T-helper 17 cell (primary cell): ENCODE measurements at places on chromosomes 12 and 14.

DNA sequence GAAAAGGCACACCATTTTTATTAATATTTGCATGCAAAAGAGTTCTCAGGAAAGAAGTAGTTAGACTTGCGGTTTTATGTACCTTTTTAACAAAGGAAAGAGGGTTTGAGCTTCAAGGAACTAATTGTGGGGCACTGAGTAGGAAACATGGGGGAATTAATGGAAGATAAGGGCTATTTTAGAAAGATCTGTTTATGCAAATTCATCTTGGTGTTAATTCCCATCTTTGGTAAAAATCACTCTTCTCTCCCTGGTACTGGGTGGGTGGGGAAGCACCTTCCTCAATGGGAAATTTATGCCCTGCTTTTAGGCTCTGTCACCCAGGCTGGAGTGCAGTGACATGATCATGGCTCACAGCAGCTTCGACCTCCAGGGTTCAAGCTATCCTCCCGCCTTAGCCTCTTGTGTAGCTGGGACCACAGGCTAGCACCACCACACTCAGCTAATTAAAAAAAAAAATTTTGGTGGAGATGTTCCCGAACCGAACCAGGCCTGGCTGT, 30.1 kb upstream of the RESF1 start:
- no peak for DNase-seq

DNA sequence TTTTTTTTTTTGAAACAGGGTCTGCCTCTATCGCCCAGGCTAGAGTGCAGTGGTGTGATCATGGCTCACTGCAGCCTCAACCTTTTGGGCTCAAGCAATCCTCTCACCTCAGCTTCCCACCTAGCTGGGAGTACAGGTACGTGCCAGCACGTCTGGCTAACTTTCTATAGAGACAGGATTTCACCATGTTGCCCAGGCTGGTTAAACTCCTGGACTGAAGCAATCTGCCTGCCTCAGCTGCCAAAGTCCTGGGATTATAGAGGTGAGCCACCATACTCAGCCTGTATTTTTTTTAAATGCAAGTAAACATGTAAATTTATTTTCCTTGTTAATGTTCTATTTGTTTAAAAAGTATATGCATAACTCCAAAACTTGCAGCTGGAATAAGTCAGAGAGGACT, 80.4 kb downstream of the EEA1 start:
- no peak for DNase-seq

DNA sequence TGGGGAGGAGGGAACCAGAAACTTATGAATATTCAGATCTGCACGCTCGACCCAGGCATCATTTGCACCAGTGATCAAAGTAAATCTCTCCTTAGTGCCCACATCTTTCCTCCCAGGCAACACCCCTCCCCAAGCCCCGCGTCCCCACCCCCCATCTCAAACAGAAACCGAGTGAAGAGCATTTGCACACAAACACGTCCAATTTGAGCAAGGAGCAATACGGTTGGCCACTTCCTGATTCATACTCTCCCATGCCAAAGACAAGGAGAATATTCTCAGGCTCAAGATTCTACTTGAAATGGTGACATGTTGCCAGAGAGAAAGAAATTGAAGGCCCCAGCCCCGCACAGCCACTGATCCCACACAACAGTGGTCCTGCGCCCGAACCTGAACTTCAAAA, 7.1 kb downstream of the FOXN3 start:
- no peak for DNase-seq

DNA sequence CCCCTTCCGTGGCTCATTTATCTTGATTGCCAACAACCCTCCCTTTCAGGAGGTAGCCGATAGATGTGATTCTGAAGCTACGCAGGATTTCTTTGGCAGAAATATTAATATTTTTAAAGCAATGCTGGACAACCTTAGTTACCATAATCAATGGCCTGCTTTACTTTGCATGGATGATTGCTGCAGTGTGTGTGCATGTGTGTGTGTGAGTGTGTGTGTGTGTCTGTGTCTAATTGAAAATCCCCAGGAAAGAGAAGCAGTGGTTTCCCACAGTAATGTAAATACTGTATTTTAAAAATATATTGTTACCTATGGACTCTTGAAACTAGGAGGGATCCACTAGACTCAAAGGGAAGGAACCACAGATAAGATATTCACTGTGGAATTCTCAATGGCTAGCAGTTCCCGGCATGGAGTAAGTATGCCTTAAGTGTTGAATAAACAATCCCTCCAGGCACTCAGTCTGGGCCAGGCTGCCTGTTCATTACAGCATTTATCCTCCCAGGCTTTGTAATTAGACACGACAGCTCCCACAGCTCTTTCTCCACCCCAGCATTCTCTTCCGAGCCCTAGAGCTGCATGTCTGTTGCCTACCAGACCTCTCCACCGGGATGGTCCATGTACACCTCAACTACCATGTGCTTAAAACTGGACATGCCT, 22.5 kb upstream of the C14orf132 start:
- no peak for DNase-seq

GRCh38 chr12:101619026-101619786, 24.4 kb downstream of the MYBPC1 start:
- no peak for DNase-seq

GRCh38 chr14:64620910-64621309, 71.1 kb downstream of the PPP1R36 start:
- no peak for DNase-seq

DNA sequence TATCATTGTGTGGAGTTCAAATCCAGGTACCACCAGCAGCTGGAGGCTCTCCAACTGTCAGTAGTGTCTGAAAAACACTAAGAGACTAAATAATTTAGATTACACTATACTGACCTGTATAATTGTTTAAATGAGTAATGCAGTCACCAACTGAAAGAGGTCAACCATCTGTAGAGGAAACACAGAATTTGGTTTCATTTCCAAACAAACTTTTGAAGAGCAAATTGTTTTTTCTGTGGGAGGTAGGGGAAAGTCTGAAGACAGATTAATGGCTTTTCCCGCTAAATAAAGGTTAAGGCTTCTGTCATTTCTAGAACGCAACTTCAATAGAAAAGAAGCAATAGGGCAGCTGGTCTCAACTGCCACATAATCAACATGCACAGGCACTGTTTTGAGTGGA, 462.6 kb downstream of the PRKD1 start:
- DNase-seq = no peak

- no peak for DNase-seq
Measured at GRCh38 chr12:92055877-92056276, 89.8 kb downstream of the BTG1 start.

DNA sequence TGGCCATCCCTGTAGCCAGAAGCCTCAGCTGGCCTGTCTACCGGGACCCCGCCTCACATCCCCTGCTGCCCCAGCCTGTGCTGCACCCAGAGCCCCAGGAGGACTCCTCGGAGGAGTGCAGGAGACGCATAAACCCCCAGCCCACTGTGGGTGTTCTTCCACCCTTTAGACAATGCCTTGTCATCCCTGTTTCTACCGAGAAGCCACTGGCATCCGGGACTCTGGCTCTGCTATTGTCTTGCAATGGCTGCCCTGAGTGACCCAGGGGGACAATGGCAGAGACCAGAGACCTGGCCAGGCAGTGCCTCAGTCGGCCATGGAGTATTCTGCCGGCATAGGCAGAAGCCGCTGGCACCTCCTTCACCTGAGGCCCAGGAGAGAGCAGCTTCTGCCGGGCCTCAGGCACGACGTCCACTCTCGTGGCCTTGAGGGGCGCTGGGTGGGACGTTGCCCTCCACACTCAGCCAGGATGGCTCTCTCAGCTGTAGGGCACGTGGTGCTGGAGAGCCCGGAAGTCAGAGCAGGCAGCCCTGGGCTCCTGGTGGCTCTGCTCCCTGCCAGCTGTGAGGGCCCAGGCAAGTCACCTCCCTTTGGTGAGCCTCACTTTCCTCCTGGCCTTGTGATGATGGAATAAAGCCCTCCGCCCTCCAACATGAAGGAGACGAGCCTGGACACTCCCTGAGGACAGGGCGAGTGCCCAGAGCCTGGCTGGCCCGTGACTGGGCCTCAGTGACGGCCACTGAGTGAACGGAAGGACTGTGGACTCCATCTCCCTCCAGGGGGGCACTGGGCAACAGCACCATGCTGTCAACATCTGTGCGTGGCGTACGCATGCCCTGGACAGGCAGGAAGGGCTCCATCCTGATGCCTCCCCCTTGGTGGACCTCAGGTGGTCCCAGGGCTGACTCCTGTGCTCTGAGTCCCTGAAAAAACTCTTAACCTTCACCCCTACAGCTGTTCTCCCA, 41.0 kb downstream of the TRAFD1 start:
- no peak for DNase-seq

DNA sequence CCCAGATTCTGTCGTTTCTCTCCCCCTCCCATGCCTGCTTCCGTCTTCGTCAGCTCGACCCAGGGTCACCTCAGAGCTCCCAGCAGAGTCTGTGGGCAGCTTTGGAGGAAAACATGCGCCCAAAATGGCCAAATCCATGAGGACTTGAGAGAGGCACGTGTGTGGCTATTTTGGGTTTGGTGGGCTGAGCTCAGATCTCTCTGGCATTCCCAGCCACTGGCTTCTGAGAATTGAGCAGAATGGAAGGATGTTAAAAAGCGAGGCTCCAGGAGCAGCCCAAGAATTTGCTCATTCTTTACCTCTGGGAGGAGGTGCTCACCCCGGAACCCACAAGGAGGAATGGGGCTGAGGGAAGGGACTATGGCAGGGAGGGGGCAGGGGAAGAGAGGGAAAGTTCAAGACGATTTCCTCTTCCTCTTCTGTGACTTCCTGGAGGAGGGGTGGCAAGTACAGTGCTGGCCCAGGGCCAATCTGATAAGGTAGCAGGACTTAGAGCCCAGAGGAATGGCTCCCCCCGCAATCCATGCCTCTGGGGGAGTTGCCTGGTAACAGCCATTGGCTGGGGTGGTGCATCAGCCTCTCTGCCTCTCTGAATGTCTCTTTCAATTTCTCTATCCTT, 20.1 kb downstream of the TSPAN9 start:
- DNase-seq = no peak

DNA sequence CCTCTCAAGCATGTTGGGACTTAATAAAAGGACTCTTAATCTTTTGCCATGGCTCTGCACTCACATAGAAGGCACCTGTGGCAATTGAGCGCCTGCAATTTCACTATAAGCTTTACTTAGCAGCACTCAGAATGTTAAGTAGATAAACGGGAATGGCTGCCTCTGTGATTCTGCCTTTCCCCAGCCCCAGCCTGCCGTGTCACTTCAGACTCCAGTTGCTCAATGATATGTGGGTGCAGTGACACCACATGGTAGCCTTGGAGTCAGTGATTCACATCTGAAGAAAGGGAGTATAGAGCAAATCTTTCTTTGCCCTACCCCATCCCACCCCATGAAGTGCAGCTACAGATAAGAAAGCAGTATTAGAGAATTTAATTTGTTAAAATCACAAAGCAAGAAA, 96.1 kb downstream of the ZFC3H1 start:
- DNase-seq = no peak

- no peak for DNase-seq
Measured at GRCh38 chr12:112985642-112986290, 7.4 kb downstream of the OAS2 start.

DNA sequence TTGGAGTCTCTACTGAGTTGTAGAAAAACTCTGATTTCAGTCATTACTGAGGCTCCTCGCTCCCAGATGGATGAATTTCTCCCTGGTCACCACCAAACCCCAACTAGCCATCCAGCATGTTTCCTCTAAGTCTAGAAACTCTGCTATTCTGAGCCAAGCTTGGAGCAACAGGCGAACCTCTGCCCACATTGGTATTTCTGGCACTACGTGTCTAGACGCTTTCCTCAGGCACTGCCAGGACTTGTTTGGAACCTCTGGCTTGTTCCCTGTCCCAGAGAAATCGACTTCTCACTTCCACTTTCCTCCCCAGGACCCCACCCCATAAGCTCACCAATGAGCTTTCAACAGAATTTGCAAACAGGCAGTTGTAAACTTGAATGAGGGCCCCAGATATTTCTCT, 27.6 kb downstream of the WSCD2 start:
- DNase-seq = no peak

DNA sequence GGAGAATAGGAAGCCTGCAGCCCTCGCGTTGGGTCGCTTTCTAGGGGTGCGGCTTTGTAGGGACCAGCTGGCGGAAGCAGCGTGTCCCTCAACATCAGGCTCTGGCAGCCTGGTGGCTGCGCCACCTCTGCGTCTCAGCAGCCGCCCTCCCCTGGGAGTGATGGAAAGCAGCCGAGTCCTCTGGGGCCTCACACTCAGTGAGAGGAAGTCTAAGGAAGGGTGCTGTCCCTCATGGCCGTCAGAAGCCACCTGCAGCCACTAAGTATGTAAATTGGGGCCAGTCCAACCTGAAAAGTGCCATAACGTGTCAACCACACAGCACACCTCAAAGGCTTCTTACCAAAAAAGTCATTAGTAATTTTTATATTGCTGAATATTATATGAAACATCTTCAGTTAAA, 80.3 kb downstream of the WDR20 start:
- no peak for DNase-seq

GRCh38 chr12:103626498-103626897, 39.4 kb downstream of the STAB2 start:
- DNase-seq = no peak

DNA sequence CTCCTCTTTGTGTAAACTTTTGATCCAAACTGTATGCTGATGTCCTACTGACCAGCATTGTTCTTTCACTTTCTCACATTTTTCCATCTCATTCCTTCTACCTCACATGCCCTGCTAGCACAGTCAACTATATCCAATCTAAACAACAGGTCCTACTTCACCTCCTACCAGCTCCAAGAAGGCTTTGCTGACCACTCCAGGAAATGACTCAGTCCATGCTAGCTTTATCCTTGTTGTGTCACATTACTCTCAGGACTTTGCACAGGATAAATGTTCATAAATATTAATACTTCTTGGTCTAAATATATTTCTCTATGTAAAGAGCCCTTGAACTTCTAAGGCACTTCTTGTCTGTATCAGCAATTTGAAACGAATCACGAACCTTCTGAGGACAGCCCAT, 64.9 kb upstream of the PCED1B start:
- DNase-seq = no peak

DNA sequence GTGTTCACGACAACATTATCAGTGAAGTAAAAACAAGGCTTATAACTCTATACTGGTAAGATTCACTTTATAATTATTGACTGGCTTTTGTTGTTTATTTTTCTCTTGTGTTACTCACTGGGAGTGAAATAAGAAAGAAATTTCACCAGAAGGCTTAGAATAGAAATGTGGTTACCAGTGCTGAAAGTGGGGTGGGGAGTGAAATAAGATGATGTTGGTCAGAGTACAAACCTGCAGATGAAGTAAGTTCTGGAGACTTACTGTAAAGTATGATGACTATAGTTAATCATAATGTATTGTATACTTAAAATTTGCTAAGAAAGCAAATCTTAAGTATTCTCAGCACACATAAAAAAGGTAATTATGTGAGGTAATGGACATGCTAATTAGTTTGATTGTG, 198.4 kb downstream of the KLHL28 start:
- no peak for DNase-seq

GRCh38 chr14:29925736-29926135, 1.9 kb downstream of the PRKD1 start:
- DNase-seq = no peak

- no peak for DNase-seq
Measured at GRCh38 chr12:14303661-14304155, 61.8 kb upstream of the ATF7IP start.
